ENCODE measurements at places on chromosomes 5 and 9.

GRCh38 chr5:66615894-66616293 lies 19.7 kb downstream of the MAST4 start:
- no peak for DNase-seq

GRCh38 chr9:105670775-105671174 lies 8.5 kb downstream of the TAL2 start:
- DNase-seq, result no peak

DNA sequence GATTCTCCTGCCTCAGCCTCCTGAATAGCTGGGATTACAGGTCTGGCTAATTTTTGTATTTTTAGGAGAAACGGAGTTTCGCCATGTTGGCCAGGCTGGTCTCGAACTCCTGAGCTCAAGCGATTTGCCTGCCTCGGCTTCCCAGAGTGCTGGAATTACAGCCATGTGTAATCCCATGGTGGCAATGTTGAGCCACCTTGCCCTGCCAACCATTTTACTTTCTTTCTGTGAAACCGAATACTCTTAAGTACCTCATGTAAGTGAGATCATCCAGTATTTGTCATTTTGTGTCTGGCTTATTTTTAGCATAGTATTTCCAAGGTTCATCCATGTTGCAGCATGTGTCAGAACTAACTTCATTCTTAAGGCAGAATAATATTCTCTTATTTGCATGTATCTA lies 8.2 kb downstream of the PRRC2B start:
- DNase-seq, result no peak

- no peak for DNase-seq
Measured at GRCh38 chr5:31847354-31847753, 208.4 kb downstream of the PDZD2 start.

All from left hindlimb (tissue), 1 donor.